Foreskin fibroblast (primary cell): ENCODE measurements at places on chromosomes 12 and 14.

GRCh38 chr14:58736606-58737005 lies 98.8 kb downstream of the DACT1 start:
- DNase-seq, result no peak

GRCh38 chr12:67589078-67589477 lies 59.5 kb upstream of the DYRK2 start:
- no peak for DNase-seq

GRCh38 chr14:64758025-64758521 lies 53.8 kb downstream of the PLEKHG3 start:
- no peak for DNase-seq

DNA sequence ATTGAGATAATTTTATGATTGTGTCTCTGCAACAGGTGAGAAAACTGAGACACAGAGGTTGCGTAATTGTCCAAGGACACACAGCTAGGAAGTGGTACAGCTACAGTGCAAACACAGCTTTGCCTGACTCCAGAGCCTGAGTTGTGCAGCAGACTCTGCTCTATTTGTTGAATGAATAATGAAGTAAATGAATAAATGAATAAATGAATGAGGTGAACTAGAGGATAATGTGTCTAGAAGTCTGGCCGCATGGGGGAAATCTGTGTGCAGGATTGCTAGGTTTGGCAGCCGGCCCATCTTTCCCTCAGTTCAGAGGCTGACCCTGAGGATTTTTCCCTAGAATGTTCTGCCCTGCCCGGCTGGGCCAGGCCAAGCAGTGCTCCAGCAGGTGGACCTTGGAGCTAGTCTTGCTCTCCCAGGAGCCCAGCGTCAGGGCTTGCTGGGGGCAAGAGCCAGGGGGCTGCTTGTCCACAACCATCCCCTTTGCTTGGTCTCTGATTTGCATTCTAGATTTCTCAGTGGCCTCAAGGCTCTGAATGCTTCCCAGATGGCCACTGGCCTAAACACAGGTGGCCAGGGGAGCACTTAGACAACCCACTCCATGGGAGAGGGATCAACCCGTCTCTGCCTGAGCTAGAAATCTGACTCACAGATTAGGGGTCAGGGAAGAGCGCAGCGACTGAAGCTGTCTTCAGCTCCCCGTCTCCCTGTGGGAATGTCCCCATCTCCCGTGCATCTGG lies 225.2 kb downstream of the C12orf75 start:
- DNase-seq, result no peak

DNA sequence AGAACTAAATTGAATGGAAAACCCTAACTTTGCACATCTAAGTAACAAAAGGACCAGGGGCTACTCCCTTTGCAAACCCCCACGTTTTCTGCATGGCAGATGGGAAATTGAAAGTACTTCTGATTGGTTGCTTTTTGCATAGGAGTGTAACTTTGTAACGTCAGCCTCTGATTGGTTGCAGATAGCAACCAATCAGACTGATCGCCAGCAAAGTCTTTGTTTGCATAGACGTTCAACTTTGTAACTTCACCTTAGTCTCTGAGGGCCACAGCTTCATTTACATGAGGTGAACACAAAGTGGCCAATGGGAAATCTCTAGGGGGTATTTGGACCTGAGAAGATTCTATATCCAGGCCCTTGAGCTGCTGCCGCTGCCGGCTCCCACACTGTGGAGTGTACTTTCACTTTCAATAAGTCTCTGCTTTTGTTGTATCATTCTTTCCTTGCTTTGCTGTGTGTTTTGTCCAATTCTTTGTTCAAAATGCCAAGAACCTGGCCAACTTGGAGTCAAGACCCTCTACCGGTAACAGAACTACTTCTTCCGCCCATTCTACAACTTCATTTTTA lies 102.5 kb upstream of the PRICKLE1 start:
- DNase-seq, result no peak

DNA sequence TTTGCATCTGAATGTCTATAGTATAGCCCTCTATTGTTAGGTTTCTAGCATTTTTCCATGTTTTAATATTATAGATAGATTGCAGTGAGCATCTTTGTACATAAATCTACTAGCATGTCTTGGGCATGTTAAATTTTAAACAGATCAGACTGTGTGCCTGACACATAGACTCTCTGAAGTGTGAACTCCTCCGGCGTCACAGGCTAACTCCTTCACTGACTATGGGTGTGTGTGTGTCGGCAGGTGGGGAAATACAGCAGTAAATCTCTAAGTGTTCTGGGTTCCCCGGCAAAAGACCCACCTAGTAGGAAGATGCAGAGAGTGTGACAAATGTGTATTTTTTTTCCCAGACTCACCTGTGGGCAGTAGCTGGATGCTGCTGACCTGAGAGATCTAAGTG lies 2.3 kb downstream of the VWF start:
- no peak for DNase-seq

DNA sequence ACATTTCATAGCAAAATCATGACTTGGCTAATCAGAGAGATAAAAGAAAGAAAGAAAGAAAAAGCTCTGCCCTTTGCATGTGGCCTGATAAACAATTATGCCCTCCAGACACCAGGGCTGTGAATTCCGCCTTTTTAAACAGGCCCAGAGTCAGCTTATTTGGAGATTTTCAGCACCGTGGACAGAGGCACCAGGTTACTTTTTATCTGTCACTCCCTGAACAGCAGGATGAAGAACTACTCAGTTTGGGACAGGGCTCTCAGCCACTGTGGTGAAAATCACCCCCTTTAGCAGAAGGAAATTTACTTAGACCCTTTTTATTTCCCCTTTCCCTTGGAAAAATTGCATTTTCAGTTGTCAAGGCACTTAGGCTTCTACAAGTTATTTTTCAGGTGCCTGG lies 359.9 kb downstream of the NRXN3 start:
- peak; percentile 26 for DNase-seq

GRCh38 chr14:89025561-89026236 lies 201.2 kb downstream of the TTC8 start:
- peak; percentile 85 for DNase-seq

GRCh38 chr12:98744680-98745079 lies 99.6 kb downstream of the APAF1 start:
- no peak for DNase-seq

DNA sequence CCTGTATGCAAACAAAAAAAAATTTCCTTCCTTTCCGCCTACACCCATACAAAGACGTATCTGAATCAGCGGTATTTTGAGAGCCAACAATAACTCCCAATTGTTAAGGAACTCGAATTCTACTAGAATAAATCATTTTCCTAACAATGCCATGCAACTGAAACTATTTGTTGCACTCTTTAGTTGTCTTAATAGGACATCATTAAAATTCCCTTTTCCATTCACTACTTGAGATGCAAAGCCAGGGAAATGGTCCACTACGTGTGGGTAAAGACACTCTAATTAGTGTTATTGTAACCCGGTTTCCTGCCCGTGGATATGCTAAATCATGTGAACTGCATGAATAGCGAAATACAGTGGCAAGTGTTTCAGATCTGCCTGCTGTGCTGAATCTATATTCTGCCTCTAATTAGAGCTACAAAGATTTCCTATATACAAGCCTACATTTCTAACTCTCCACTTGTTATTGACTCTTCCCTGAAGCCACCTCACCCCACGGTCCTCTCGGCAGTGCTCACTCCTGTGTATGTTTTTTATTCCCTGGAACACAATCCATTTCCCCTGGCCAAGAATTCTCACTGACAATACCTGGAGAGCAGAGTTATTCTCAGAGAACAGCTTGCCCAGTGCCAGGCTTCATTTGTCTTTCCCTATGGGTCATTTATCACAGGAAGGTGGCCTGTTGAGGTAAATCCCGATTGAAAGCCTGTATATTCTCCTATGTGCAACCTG lies 168.3 kb downstream of the PAWR start:
- DNase-seq, result no peak

- DNase-seq, result no peak
Measured at GRCh38 chr12:57845478-57846284, 848 bp downstream of the CTDSP2 start.

GRCh38 chr12:75959060-75959459 lies 72.5 kb downstream of the PHLDA1 start:
- no peak for DNase-seq

DNA sequence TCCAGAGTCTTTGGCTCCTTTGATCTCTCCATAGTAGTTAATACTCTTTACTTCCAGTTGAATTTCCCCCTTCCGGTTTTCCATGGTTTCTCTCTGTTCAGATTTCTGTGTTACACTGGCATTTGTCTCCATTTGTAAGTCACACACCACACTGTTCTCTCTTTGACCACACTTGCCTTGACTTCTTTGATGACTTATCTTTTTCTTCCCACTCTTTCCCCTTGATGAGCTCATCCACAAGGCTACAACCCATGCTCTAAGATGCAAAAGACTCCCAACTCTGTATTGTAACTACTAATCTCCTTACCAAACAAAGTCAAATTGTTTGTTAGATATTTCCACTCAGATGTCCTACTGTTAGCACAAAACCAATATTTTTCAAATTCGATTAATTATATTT lies 242.7 kb upstream of the E2F7 start:
- no peak for DNase-seq

DNA sequence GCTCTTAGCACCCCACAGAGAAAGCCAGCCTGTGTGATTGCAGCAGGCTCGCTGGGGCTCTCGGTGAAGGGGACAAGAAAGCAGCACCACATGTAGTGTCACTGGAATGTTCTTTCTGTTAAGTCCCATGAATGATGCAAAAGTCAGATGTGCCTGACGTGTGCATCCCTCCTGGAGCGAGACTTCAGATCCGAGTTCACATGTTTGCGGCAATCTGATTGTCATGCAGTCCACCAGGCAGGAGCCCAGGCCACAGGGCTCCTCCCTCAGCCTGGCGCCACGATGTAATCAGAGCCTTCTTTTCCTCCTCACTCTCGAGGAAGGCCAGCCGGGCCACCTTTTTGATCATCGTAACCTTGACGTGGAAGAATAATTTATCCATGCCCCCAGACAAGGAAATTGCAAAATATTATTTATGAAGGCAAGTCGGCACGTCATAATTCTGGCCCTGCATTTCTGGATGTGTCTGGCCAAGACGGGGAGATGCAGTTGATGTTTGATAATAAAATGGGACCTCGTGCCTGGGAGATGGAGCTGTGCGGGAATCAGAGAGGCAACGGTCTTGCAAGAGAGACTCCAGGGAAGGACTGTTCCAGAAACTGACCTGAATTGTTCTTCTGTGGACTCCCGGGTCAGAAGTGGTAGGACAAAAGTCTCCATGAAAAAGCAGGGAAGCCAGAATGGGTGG lies 214.6 kb downstream of the PHETA1 start:
- DNase-seq, result peak; percentile 2

DNA sequence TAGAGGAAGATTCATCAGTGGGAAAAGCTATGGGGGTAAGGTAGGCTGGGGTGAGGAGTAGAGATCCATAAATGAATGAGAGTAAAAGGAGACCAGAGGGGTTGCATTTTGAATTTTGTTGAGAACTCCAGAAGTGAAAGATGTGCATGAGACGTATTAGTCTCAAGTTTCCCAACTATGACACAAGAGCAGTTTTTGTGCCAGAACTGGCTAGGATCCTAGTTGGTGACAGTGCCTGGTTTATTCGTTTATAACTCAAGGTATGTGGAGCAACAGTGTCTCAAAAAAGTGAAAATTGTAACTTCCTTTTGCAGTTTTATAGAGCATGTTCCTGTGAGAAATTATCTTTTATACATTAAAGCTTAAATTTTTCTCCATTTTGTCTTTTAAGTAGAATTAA lies 377.0 kb downstream of the NPAS3 start:
- DNase-seq, result no peak

- DNase-seq, result peak; percentile 89
Measured at GRCh38 chr12:105025890-105026289, 39.8 kb downstream of the NOPCHAP1 start.
